ENCODE measurements at places on chromosomes 2 and 18. TPM values are rescaled to one million over a fixed set of nuclear protein-coding genes. Genes with fewer than 3 reads are reported as not detected.

GRCh38 chr2:96844405-96844808 is 586 bp upstream of the ANKRD23 start:
- no peak for DNase-seq

DNA sequence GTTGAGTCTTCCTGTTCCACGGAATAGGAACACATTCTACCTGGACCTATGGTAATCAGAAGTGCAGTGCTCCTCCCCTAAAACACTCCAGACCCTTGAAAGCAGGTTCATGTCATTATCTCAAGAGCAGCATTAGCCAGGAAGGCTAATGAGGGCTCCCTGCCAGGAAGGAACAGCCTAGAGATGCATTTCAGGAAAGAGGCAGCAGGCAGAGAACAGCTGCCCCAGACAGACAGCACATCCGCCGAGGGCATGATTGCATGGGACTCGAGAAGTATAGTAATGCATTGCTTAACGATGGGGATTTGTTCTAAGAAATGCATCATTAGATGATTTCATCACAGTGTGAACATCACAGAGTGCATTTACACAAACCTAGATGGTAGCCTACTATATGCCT is 171.5 kb downstream of the ALK start:
- no peak for DNase-seq

GRCh38 chr2:209976698-209977385 is 25.6 kb upstream of the RPE start:
- DNase-seq = no peak

Gene RPRM
- not detected for total RNA-seq

GRCh38 chr2:179260224-179260623 is 4.4 kb downstream of the SESTD1 start:
- no peak for DNase-seq

Gene OTOS
- not detected for total RNA-seq

Gene PSMA8
- not detected for total RNA-seq

GRCh38 chr2:86297382-86298147 is 39.9 kb downstream of the REEP1 start:
- no peak for DNase-seq
